Activated naive CD8-positive, alpha-beta T cell treated with anti-CD3 and anti-CD28 coated beads for 36 hours (primary cell): ENCODE measurements at places on chromosomes 16 and 17.

GRCh38 chr16:12087901-12088421 is 111.4 kb downstream of the SNX29 start:
- H3K36me3 ChIP-seq, result peaks cover 8% of the 10 kb centered on the region
- no peaks in the 10 kb centered on the region for H3K27me3 ChIP-seq
- no peak overlapping the region for H3K27ac ChIP-seq
- no peak overlapping the region for H3K4me3 ChIP-seq
- peak; percentile 26 for DNase-seq
- peaks cover 32% of the 10 kb centered on the region for H3K4me1 ChIP-seq

GRCh38 chr16:73408716-73409115 is 360.8 kb upstream of the ZFHX3 start:
- H3K4me1 ChIP-seq, result no peaks in the 10 kb centered on the region
- no peaks in the 10 kb centered on the region for H3K27me3 ChIP-seq
- no peaks in the 10 kb centered on the region for H3K36me3 ChIP-seq

DNA sequence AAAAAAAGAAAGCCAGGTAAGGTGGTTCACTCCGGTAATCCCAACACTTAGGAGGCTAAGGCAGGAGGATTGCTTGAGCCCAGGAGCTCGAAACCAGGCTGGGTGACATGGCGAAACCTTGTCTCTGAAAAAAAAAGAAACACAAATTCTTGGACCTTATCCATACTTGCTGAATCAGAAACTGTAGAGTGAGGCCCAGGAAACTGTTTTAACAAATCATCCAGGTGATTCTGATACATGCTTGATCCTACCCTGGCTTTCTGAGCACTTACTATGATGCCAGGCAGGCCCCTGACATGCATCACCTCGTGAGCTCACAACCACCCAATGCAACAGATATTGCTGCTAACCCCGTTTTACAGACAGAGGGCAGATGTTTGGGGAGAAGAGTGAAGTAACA is 4.0 kb upstream of the NAE1 start:
- H3K36me3 ChIP-seq, result no peaks in the 10 kb centered on the region
- peaks cover under 1% of the 10 kb centered on the region for H3K4me1 ChIP-seq
- DNase-seq, result no peak
- H3K27ac ChIP-seq, result no peak overlapping the region

DNA sequence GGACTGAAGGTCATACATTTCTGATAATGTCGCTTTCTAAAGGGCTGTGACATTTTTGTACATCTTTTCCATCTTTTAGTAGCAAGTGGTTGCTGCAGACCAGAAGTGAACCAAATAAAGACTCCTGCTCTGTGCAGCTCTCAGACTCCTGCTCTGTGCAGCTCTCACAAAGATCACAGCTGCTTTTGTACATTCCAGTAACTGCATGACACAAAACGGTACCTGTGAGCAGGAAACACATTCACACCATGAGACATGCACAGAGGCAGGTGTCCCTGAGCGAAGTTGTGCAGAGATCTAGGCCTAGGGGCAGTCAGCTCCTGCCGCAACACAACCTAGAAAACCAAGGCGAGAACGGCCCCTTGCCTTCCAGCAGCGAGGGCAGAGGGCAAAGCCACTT is 67.5 kb downstream of the KLHDC4 start:
- peaks cover 10% of the 10 kb centered on the region for H3K36me3 ChIP-seq
- no peaks in the 10 kb centered on the region for H3K27me3 ChIP-seq
- no peak for DNase-seq
- H3K4me1 ChIP-seq, result peaks cover 20% of the 10 kb centered on the region
- H3K27ac ChIP-seq, result peak overlapping the region; percentile 60

DNA sequence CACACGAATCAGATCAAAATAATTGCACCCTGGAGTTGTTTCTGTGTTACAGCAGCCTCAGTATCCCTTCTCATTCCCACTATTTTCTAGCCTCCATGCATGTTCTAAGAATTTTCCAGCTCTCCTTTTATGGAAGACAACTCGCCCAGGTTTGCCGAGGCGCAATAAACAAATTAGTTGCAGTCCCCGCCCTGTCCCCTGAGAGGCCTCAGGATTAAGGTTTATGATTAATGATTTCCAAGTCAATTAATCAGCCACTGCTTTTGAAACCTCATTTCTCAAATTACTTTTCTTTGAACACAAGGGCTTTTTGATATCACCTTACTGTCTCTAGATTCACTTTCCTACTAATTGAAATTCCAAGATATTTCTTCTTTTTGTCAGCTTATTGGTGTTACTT is 138.3 kb upstream of the HSBP1 start:
- H3K27ac ChIP-seq, result no peak overlapping the region
- no peaks in the 10 kb centered on the region for H3K36me3 ChIP-seq
- peaks cover 4% of the 10 kb centered on the region for H3K27me3 ChIP-seq
- H3K4me3 ChIP-seq, result no peak overlapping the region
- no peaks in the 10 kb centered on the region for H3K4me1 ChIP-seq

DNA sequence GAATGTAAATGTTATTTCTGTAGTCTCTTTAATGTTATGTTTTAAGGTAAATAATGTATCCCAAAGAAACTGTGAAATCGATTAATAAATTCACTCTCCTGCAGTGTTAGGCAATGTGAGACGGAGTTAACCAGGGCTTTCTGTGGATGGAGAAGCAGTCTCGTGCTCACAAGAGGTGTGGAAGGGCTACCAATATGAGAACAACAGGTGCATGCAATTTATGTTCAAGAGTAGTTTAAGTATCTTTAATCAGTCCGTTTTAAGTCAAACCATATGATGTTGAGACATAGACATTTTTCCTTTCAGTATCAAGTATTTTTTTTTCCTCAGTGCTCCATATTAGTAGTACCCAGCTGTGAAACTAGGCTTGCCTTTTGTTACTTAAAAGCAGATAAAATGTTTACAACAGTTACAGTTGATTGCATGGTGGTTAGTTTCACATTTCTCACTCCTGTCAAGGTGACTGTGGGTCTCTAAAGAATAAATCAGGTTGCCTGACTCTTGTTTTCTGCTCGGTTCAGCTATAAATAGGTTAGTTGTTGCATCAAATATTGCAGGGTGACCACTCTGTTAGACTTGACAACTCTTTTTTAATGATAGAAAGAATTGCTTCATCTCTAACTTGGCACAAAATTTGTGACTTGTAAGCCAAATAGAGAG is 54.4 kb downstream of the COX10 start:
- H3K4me3 ChIP-seq, result no peak overlapping the region
- H3K4me1 ChIP-seq, result peaks cover 44% of the 10 kb centered on the region
- peaks cover 25% of the 10 kb centered on the region for H3K36me3 ChIP-seq
- DNase-seq, result no peak
- no peaks in the 10 kb centered on the region for H3K27me3 ChIP-seq

- no peak overlapping the region for H3K4me3 ChIP-seq
- H3K36me3 ChIP-seq, result no peaks in the 10 kb centered on the region
- peaks cover 14% of the 10 kb centered on the region for H3K27me3 ChIP-seq
- no peak overlapping the region for H3K27ac ChIP-seq
- H3K4me1 ChIP-seq, result peaks cover 7% of the 10 kb centered on the region
- no peak for DNase-seq
Measured at GRCh38 chr17:27986805-27987684, 55.4 kb upstream of the NLK start.

GRCh38 chr17:77494664-77495435 is 354.1 kb downstream of the SEC14L1 start:
- DNase-seq, result peak; percentile 69
- no peak overlapping the region for H3K4me3 ChIP-seq
- peaks cover 18% of the 10 kb centered on the region for H3K4me1 ChIP-seq

DNA sequence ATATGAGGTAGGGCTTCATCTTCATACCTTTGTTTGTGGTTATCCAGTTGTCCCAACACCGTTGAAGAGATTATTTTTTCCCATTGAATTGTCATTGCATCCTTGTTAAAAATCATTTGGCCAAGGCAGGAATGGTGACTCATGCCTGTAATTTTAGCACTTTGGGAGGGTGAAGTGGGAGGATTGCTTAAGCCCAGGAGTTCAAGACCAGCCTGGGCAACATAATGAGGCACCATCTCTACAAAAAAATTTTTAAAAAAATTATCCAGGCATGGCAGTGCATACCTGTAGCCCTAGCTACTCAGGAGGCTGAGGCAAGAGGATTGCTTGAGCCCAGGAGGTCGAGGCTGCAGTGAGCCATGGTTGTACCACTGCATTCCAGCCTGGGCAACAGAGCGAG is 223.9 kb downstream of the TANC2 start:
- no peak overlapping the region for H3K4me3 ChIP-seq
- H3K27me3 ChIP-seq, result no peaks in the 10 kb centered on the region
- DNase-seq, result no peak
- peaks cover 10% of the 10 kb centered on the region for H3K4me1 ChIP-seq

DNA sequence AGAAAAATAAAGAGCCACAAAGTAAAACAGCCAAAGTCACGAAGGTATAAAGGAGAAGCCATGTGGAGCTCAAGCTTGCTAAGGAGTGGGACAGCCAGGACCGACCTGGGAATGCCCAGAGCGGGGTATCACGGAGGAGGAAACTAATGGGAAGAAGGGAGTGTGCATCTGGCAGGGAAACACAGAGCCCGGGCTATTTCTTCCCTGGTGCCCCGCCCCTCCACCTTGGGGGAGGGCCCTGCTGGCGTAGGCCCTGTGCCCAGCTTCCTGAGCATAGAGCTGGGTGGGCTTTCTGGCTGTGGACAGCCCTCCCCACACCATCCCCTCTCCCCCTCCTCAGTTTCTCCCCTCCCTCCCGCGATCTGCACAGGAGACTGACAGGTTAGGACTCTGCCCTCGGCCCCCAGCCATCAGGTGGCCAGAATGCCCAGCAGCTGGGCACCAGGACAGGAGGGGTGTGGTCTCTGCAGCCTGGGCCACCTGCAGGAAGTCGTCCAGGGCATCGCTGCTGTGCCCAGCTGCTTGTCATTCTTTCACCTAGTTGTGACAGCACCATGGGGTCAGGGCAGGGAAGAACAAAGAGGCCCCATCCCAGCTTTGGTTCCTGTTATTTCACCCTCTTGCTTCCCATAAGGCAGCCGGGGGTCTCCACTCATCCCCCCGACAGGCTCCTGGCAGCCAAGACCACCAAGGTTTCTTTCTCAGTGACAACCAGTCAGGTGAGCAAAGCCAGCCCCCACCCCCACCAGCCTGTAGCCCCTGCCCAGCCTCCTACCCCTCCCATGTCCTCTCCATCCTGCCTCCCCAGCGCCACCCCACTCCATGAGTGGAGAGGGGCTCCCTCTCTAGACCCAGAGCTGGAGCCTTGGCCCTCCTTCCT is 7.1 kb upstream of the DCAF7 start:
- no peak overlapping the region for H3K4me3 ChIP-seq
- no peak for DNase-seq
- H3K36me3 ChIP-seq, result no peaks in the 10 kb centered on the region
- no peak overlapping the region for H3K27ac ChIP-seq
- peaks cover 5% of the 10 kb centered on the region for H3K4me1 ChIP-seq
